Aorta (tissue), 5 donors: ENCODE measurements at places on chromosomes 1 and 21. TPM values are rescaled to one million over a fixed set of nuclear protein-coding genes. Genes with fewer than 3 reads are reported as not detected.

DEPDC1 gene
- total RNA-seq = 0.99 TPM

LCE3E gene
- total RNA-seq = not detected

PFDN2 gene
- total RNA-seq = 42.3 TPM

LCE2C gene
- total RNA-seq = not detected

MARK1 gene
- total RNA-seq = 13.5 TPM

IGSF21 gene
- 10.1 TPM for total RNA-seq

TMEM82 gene
- total RNA-seq = not detected

RGS5 gene
- total RNA-seq = 1,469 TPM

C1orf53 gene
- not detected for total RNA-seq

FCRL5 gene
- 0.63 TPM for total RNA-seq

GPR37L1 gene
- not detected for total RNA-seq

OR2L8 gene
- total RNA-seq = 0.69 TPM

PTGER3 gene
- 40.0 TPM for total RNA-seq

PGLYRP4 gene
- not detected for total RNA-seq

KRTAP10-5 gene
- not detected for total RNA-seq

GUCA2A gene
- total RNA-seq = not detected

USH2A gene
- total RNA-seq = not detected

TEX38 gene
- not detected for total RNA-seq

GBP7 gene
- total RNA-seq = not detected

WNT2B gene
- 5.8 TPM for total RNA-seq

RAVER2 gene
- 22.5 TPM for total RNA-seq

SIM2 gene
- total RNA-seq = not detected

HUNK gene
- 0.45 TPM for total RNA-seq

BTG2 gene
- total RNA-seq = 51.6 TPM

FAM167B gene
- total RNA-seq = 9.6 TPM
